ENCODE measurements at places on chromosomes 4 and X.

DNA sequence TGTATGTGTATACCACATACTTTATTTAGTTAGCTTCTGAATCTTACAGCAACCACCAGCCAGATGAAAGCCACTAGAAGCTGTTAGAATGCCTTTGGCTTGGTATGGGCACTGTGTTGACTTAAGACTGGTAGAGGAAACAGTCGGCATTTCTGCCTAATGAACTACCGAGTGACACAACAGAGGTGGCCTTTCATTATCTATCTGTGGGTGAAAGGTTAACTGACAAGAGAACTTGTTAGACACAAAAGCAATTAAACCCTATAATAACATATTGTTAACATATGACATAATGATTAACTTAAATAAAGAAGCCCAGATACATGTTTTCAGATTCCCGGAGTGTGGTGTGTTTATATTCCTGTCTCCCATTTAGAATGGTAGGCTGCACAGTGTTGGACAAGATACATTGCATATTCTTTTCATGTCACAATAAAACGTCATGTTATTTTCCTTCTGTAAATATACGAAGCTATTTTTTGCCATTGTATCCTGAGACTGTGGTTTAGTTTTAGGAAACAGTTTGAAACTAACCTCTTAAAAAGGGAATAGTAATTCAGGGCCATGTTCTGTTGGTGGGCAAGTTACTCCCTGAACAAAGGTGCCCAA, 181.5 kb downstream of the SLIT2 start:
- DNase-seq: no peak

DNA sequence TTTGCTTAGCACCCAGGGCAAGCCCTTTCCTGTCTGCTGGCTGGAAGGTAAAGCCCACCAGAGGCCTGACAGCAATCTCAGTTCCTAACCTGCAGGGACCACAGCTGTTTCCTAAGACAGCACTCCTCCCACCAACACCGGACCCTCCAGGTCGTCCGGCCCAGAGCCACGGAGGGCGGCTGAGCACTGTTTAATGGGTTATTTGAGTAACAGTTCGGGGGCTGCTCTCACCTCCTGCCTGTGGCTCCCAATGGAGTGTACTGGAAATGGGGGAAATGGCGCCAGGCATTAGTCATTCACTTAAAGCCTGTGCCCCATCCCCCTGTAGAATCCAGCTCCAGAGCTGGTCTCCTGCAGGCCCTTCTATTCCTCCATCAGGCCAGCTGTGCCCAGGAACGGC, 81.6 kb upstream of the ADRA2C start:
- no peak for DNase-seq

DNA sequence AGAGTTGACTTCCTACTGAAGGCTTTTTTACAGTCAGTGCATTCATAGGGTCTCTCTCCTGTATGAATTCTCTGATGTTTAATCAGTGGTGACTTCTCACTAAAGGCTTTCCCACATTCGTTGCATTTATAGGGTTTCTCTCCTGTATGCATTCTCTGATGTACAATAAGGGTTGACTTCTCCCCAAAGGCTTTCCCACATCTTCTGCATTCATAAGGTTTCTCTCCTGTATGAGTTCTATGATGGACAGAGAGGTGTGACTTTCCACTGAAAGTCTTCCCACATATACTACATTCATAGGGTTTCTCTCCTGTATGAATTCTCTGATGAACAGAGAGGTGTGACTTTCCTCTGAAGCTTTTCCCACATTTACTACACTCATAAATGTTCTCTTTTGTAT, 45.2 kb downstream of the ZNF674 start:
- DNase-seq: no peak

- no peak for DNase-seq
Measured at GRCh38 chr4:15968551-15969300, 5.8 kb upstream of the FGFBP2 start.

- DNase-seq: no peak
Measured at GRCh38 chrX:50812995-50813842, 775 bp downstream of the SHROOM4 start.

DNA sequence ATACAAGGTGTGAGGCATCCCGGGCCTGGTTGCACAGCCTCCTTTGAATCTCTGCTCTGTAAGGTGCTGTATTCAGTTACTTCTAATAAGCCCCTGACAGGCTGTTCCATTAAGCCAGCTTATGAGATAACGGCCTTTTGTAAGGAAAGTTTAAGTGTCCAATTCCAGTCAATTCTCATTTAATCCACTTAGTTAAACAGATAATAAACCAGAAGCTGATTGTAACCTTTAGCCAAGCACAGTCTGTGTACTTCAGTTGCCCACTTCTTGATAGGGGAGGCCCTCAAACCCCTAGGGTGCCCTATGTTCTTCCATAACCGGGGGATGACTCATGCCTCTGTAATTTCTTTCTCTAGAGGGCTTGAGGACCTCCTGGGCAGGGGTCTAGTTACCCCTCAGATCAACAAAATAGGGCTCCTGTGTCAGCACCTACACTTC, 63.4 kb downstream of the RASL11B start:
- no peak for DNase-seq

GRCh38 chr4:175371091-175371490, 441.0 kb downstream of the GPM6A start:
- DNase-seq: no peak

DNA sequence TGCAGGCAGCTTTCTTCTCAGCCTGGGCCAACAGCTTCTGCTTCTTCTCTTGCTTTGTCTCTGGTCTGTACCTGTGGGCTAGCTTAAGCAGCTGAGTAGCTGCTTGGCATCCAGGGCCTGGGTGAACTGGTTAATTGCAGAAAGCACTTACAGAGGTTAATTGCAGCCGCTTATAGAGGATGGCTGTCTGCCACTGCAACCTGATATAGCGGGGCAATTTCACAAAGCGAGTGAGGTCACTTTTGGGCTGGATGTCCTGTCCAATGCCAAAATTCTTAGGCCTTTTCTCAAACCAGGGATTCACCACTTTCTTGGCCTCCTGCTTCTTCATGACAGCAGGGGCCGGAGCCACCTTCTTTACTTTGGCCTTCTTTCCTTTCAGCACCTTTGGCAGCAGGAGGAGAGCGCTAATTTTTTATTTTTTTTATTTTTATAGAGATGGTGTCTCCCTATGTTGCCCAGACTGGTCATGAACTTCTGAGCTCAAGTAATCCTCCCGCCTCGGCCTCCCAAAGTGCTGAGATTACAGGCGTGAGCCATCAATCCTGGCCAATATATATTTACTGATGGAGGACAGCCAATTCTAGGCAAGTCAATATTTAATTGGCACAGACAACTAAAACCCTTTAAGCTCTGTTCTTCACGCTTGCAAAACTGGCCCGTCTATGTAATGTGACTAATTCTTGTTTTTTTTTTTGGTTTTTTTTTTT, 61.0 kb downstream of the ENOPH1 start:
- no peak for DNase-seq

DNA sequence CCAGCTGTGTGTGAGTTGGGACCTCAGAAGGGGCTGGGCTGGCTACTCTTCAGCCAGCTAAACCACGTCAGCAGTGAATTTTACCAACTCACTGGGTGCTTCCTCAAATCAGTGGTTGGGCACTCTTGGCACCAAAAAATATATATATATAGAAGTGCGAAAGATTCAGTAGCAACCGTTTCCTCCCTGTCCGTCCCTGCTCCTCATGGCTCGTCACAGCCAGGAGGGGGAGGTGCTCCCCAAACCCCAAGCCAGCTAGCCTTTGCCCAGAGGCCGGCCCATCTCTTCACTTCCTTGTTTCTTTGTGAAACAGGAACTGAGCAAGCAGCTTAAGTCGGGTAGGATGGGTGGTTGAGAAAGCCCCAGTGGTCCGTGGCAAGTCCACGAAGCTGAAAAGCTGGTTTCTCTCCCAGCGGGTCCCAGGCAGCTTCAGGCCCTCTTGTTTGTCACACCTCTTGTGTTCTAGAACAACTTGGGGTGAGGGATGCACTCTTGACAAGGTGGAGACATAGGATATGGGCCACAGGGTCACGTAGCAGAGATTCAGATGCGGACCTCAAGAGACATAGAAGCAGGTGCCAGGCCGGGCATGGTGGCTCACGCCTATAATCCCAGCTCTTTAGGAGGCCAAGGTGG, 6.8 kb upstream of the SASH3 start:
- DNase-seq: peak; percentile 64

DNA sequence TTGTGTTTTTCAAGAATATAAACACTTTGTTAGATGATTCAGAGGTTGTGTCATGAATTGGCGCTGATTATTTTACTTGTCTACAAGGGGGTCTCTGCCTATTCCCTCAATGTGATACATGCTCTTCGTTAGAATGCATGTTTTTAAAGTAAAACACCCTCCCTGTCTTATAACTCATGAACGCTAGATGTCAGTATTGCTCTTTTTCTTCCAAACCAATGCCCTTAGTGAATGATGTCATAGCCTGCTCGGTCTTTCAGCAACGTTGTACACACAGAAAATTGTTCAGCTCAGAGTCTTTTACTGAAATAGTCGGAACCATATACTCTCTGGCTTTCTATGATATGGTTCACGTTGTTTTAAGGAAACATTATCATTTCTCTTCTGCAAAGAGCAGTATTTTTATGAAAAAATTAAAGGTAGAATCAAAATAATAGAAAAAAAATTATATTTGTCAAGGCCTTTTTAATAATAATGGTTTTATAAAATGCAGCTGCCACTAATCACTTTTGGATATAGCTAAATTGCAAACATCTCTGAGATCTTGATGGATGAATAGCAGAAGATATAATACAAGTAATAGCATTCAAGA, 292.9 kb downstream of the TLL1 start:
- DNase-seq: peak; percentile 37

DNA sequence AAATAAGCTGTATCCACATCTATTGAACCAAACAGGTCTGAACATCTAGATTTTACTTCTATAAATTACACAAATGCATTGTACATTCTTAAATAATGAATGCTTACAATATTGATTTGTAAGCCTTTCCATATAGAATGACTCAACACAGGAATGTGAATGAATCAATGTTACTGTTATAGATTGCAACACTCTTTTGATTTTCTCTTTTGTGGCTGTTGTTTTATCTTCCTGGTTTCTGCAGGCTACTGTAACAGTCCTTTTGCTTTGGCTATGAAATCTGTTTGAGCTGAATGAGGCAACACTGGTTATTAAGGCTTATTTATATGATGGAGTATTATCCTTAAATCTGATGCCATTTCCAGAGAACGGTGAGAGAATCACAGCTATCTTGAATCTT, 49.5 kb downstream of the GPR50 start:
- no peak for DNase-seq

DNA sequence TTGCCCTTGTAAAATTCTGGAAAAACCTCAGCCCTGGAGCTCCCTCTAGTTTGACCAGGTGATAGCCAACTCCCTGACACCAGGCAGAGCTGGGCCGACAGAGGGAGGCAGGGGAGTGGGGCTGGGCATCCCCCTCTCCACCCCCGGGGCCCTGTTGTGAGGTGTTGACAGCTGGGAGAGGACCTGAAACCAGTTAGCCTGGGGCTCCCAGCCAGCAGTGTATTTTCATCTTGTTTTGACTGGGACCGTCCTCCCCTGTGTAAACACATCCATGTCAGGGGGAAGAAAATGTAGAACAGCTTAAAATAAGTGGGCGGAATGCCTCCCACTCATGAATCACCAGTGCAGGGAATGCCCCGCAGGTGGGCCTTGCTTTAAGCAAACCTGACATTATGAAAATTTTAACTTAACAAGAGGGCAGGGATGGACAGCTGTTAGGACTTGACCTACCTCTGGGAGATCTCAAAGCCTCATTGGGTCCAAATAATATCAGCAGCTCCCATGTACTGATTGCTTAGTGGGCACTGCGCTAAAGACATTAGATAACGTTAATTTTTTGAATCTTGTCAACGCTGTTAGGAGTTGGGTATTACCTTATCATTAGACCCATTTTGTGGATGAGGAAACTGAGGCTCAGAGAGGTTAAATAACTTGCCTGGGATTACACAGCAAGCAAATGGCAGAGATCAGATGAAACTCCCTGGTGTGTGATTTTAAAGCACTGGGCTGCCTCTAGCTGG, 45.9 kb downstream of the TSC22D3 start:
- DNase-seq: peak; percentile 39

GRCh38 chr4:39036172-39036571, 4.0 kb upstream of the TMEM156 start:
- DNase-seq: no peak

DNA sequence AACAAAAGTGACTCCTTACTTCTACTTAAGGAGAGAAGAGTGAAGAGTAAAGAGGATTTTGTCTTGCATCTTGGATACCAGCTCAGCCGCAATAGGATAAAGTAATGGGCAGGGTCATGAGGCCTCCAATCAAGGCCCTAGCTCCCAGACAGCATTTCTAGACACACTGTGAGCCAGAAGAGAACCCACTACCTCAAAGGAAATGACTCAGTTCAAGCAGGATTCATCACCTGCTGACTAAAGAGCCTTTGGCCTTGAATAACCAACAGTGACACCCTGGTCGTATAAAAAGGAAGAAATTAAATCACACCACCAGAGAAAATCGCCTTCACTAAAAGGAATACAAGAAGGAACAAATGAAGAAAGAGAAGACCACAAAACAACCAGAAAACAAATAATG, 416.1 kb downstream of the PCDH18 start:
- no peak for DNase-seq

DNA sequence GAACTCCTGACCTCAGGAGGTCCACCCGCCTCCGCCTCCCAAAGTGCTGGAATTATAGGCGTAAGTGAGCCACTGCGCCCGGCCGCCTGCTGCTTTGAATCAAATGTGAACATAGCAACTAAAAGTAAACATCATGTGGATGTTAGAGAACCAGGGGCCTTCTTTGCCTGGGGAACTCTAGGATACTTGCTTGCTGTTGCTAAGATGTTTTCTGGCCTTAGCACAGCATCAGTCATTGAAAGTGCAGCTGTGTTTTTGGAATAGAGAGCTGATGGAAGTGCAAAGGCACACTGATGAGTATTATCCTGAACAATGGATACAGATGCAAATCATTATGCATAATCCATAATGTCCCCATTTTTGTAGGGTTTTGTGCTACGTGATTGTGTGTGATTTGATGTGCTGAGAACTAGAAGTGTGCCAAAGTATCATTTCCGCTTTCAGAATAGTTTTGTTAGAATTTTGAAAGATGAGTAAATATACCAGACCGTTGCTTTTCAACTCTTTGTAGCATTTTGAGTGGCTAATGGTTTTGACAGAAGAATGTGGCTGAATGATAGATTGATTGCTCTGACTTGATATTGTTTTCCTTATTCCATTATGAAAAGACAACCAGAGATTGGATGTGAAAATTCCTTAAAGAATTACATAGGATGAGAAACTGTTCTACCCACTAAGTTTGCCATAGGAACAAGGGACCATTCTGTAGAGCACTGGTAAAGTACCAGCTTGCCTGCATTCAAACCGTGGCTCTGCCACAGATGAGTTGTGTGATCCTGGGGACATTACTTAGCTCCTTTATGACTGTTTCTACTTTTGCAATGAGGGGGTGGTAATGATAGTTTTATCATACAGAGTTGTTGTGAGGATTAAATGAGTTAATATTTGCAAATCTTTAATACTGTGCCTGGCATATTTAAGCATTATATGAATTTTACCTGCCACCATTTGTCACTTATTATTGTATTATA, 74.7 kb downstream of the REPS2 start:
- DNase-seq: no peak

DNA sequence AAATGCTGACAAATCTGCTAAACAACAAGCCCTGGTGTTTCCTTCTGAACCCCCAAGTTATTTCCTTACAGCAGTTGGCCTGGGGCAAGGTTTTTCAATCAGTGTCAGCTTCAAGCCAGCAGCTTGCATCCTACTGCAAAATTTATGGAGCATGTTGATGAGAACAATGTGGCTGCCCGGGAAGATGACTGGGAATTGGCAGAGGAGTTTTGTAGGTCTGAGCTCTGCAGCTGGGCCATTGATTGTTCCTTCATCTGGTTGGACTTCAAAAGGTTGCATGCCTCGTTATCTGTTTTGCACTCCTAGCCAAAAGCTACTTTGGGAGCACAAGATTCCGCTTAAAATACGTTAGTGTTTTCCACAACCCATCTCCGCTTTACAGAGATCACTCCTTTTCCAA, 1030.3 kb upstream of the LCORL start:
- DNase-seq: no peak

Measured in GM10248 (cell line).